ENCODE measurements at places on chromosomes 12 and 14.

DNA sequence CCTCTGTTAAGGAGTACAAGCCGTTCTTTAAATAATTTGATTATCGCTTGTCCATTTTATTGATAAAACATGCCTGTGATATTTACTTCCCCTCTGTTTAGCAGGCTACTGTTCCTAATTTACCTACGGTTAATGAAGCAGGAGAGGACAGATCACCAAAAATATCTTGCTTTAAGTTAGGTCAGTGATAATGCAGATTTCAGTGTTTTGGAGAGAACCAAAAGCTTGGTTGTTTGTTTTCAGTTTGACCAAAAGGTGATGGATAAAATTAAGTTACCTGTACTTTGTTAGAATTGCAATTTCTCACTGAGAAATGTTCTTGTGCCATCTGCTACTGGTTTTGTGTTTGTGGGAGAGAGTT lies 958 bp downstream of the SPATS2 start:
- H3K27ac ChIP-seq: peak overlapping the region; percentile 99
- DNase-seq: no peak
- peaks cover 10% of the 10 kb centered on the region for H3K4me1 ChIP-seq
- no peaks in the 10 kb centered on the region for H3K36me3 ChIP-seq
- no peaks in the 10 kb centered on the region for H3K27me3 ChIP-seq
- peak overlapping the region; percentile 95 for H3K4me3 ChIP-seq

DNA sequence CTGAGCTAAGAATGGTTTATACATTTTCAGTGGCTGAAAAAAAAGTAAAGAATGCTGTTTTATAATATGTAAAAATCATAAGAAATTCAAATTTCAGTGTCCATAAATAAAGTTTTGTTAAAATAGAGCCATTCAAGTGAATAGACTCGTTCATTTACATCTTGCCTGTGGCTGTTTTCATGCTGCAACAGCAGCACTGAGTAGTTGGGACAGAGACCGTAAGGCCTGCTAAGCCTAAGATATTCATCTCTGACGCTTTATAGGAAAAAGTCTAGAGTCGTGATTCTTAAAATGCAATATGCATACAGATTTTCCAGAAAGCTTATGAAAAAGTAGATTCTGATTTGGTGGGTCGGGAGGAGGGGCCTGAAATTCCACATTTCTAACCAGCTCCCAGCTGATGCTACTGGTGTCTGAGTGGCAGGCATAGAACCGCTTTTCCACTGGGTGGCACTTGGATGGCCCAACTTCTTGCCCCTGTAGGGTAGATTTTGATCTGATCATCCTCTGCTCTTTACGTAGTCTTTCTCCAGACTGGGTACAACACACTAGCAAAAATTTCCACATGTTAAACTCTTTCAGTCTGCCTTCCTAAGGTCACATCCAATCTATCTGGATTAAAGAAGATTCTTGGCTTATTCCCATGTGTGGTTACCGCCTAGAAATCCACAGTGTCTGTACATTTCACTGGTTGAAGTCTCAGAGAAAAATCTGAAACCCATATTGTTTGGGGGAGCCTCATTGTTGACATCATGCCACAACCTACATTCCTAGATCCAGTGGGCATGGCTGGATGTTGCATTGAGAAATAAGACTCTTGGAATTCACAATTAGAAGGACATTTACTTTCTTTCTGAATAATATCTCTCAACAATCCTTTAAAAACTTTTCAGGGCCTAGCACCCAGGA lies 151.2 kb downstream of the C12orf75 start:
- H3K4me1 ChIP-seq: peaks cover 2% of the 10 kb centered on the region
- no peak overlapping the region for H3K4me3 ChIP-seq

DNA sequence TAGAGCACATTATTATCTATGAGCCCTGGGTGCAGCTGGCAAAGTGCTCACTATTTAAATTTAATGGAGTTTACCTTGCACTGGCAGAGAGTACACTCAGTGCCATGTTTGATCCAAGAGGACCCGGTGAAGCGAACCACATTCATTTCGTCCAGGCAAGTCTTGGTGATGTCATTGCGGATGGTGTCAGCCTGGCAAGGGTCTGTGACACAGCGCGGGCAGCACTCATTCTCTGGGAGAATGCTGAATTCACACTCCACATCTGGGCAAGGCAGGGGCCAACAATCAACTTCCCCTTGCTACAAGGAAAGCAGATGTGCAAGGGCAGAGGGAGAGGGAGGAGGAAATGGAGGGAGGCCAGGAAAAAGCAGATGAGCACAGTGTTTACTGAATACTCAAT lies 356.2 kb downstream of the NELL2 start:
- no peak for DNase-seq
- H3K4me3 ChIP-seq: no peak overlapping the region
- no peak overlapping the region for H3K27ac ChIP-seq
- no peaks in the 10 kb centered on the region for H3K4me1 ChIP-seq
- H3K27me3 ChIP-seq: no peaks in the 10 kb centered on the region
- H3K36me3 ChIP-seq: no peaks in the 10 kb centered on the region

- H3K27me3 ChIP-seq: no peaks in the 10 kb centered on the region
- H3K27ac ChIP-seq: no peak overlapping the region
- H3K36me3 ChIP-seq: no peaks in the 10 kb centered on the region
These were observed 493.8 kb downstream of the NPAS3 start for GRCh38 chr14:33432407-33433023.

DNA sequence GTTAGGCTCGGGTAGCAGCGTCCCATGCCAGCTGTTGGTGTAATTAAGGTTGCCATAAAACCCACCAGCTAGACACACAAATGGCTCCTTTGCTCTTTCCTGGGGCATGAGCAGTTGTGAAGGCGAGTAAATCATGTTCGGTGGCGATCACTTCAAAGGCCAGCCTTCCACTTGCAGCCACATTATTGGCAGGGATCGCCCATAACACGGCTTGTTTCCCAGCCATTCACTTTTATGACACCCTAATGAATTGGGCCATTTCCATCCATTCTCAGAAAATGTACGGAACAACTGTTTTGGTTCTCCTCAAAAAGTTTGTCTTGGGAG lies 63.4 kb downstream of the BEGAIN start:
- H3K4me1 ChIP-seq: peaks cover 19% of the 10 kb centered on the region
- H3K27me3 ChIP-seq: no peaks in the 10 kb centered on the region
- no peak for DNase-seq
- no peak overlapping the region for H3K4me3 ChIP-seq

DNA sequence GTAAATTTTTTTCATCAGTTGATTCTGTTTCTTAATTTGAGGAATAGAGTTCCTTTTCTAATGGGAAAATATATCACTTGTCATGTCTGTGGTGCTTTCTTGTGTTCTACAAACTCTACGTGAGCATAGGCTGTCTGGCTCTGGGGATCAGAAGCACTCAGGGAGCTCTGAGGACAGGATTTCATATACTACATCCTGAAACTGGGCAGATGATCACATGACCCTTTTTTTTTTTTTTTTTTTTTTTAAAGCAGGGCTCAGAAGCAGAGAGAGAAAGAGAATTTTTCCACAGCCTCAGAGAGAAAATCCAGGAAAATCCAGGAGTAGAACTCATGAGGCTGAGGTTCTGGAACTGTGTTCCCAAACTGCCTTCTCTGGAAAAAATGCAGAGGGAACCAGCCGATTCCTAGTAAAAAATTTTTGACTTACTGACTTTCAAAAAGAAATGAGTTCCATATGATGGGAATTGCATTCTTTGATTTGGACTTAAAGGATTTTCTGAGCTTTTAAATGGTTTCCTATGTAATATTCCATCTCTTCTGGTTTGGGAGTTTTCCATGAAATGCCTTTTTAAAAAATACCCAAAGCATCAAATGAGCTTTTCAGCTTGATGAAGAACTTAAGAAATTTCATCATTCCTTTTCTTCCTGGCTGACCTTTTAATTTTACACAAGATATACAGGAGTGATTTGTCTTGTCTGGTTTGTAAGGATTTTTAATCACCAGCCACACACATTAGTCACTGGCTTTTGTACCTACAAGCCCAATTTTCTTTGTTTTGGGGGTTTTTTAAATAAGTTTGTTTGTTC lies 183.1 kb upstream of the HIF1A start:
- no peak overlapping the region for H3K4me3 ChIP-seq
- no peaks in the 10 kb centered on the region for H3K36me3 ChIP-seq
- H3K27ac ChIP-seq: no peak overlapping the region
- DNase-seq: no peak
- H3K4me1 ChIP-seq: no peaks in the 10 kb centered on the region
- H3K27me3 ChIP-seq: no peaks in the 10 kb centered on the region

DNA sequence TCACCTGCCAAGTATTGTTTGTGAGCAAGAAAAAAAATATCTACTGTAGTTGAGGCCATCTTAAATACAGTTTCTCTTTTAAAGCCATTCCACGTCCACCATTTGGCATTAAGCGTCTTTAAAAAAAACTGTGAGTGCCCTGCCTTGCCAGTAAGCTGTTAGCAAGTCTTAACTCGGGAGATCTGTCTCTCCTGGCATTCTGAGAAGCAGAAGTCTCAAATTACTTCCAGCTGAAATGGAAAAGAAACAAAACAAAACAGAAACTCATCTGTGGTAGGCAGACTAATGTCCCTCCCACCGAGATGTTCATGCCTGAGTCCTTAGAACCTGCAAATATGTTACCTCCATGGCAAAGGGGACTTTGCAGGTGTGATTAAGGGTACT lies 126.2 kb downstream of the CRADD start:
- H3K27ac ChIP-seq: peak overlapping the region; percentile 64
- H3K4me3 ChIP-seq: no peak overlapping the region
- H3K36me3 ChIP-seq: no peaks in the 10 kb centered on the region
- no peaks in the 10 kb centered on the region for H3K27me3 ChIP-seq
- no peak for DNase-seq

DNA sequence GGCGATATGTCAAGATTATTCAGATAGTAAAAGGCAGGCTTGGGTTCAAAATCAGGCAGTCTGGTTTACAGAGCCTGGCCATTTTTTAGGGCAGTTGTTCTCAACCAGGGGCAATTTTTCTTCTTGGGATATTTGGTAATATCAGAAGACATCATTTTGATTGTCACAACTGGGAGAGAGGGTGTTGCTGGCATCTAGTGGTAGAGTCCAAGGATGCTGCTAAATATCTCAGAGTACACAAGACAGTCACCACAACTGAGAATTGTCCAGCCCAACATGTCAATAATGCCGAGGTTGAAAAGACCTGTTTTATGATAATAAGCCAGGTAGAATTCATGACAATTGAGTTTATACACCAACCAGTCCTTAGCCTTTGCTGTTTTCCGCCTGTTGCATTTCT lies 733.9 kb downstream of the NRXN3 start:
- H3K4me3 ChIP-seq: no peak overlapping the region
- DNase-seq: no peak
- no peaks in the 10 kb centered on the region for H3K36me3 ChIP-seq

DNA sequence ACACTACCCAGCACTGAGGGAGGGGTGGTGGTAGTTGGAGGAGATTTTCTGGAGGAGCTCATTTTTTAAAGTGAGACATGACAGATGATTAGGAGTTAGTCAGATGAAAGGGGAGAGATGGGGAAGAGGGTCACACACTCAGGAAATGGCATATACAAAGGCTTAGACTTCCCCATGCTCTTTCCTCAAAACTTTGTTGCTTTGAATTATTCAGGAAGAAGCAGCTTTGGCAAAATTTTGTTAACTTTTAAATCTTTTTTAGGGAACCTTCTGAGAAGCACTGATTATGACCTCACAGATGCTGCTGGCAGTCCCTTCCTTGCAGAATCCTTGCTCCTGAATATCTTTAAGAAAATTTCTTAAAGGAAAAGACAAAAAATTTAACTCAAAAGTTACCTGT lies 19.8 kb downstream of the ALDH6A1 start:
- no peaks in the 10 kb centered on the region for H3K27me3 ChIP-seq
- H3K36me3 ChIP-seq: peaks cover 45% of the 10 kb centered on the region
- H3K4me3 ChIP-seq: no peak overlapping the region
